Effector memory CD4-positive, alpha-beta T cell (primary cell): ENCODE measurements at places on chromosomes 16 and 17.

- no peak for DNase-seq
Observed at GRCh38 chr16:85637061-85637807, 24.1 kb downstream of the GSE1 start.

GRCh38 chr17:42387661-42388380 is 421 bp downstream of the STAT3 start:
- DNase-seq = no peak

DNA sequence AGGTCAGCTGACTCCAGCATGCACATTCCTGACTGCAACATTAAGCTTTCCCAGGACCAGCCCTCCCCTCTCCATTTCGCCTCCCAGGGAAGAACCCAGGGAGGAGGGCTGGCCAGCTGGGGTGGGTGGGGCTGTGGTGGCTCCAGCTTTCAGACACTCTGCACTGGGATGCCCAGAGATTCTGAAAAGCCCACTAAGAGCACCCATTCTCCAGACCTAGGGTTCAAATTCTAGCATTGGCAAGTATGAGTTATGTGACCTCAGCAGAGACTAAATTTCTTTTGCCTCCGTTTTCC is 7.8 kb downstream of the DLX3 start:
- no peak for DNase-seq

- no peak for DNase-seq
Observed at GRCh38 chr16:56534847-56535383, 15.1 kb upstream of the BBS2 start.

GRCh38 chr16:69315486-69316311 is 4.5 kb downstream of the VPS4A start:
- DNase-seq = no peak

DNA sequence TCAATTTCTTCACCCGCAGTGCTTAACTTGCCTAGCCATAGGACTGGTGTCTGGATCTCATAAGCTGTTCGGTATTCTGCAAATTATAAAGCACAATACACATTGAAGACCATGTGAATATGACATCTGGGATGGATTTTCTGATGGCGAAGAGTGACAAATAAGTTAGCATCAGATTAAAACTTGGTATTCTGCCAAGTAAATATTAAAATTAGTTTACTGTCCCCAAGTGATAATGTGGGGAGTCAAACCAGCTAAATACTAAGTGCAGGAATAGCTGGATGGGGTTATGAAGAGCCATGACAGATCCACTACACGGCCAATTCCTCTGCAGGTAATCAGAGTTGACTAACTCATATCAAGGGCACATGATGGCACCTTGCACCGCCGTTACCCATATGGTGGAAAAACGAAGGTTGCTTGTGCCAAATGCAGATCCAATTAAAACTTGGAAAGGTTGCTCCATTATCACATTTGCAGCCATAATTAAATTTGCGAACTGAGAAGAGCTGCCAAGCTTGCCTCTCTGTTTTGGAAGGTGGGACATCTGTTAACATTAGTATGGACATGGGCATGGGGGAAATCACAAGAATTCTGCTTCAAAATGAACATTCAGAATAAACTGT is 114.9 kb upstream of the TOM1L1 start:
- no peak for DNase-seq

GRCh38 chr16:75195811-75196790 is 10.9 kb downstream of the CTRB2 start:
- DNase-seq = no peak

DNA sequence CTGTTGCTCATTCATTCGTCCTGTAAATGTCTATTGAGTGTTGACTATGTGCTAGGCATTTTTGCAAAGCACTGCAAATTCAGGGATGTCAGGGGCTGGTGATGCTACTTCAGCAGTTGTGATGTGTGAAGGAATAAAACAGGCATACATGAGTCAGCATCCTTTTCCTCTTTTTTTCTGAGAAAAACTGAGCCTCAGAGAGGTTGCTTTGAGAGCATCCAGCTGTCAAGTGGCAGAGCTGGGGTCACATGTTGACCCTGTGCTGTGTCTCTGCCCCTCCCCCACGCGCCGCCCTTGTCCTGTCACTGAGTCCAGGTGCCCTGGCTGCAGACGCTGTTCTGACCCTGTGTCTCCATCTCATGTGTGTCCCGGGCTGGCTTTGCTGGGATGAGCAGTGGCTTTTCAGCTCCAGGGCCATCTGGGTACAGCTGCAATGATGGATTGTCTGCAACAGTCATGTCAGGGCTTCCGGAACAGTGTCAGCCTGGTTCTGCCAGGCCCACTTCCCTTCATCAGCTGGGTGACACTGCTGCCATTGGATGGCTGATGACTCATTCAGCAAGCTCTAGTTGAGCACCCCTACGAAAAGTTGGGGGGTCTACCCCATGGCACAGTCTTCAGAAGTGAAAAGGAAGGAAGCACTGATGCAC is 14.9 kb downstream of the SEC14L5 start:
- DNase-seq = no peak

GRCh38 chr17:37848690-37849616 is 75.3 kb upstream of the TBC1D3K start:
- no peak for DNase-seq

- DNase-seq = peak; percentile 67
Observed at GRCh38 chr16:15672514-15673167, 22.6 kb downstream of the NDE1 start.

DNA sequence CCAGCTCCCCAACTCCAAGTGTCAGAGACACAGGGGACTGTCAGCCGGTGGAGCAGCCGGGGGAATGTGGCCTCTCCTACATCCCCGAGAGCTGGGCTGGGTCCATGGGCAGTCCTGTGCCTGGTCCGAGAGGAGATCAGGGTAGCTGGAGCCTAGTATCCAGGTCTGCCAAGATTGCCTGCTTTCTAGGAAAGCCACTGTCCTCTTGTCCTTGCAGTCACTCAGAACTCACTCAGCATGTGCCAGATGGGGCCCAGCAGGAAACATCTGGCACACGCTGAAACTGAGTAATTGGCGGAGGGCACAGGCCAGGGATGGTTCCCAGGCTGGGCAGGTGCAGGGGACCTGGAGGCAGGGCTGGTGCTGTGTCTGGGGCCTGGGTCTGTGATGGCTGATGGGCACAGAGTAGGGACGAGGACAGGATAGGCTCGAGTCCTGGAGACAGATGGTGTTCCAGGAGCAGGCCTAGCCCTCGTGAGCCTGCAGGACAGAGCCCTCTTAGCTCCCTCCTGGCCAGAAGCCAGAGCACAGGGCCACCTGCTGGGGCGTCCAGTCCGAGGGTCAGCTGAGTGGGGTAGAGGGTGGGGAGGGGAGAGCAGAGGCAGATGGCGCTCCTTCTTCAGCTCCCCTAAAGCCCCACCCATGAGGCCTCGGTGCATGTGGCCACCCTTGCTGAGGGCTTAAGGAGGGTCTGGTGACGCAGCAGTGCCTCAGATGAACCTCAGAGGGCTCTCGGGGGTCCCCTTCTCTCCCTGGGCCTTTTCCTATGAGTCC is 31.1 kb downstream of the ADCY7 start:
- no peak for DNase-seq

DNA sequence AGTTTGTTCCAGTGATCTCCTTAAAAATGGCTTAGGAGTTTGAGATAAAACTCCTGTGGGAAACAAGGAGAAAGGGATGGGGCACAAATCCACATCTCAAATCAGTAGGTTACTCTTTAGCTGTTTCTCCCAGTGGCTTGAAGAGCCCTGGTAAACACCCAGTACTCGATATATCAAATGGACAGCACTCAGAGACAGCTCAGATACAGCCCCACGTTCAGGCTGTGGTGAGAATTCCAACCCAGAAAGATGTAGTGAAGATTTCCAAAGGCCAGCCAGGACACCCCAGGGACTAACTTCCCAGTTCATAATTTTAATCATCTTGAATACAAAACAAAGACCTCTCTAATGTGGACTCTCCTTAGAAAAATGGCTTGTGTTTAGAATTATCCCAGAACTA is 6.4 kb upstream of the VEZF1 start:
- DNase-seq = no peak

DNA sequence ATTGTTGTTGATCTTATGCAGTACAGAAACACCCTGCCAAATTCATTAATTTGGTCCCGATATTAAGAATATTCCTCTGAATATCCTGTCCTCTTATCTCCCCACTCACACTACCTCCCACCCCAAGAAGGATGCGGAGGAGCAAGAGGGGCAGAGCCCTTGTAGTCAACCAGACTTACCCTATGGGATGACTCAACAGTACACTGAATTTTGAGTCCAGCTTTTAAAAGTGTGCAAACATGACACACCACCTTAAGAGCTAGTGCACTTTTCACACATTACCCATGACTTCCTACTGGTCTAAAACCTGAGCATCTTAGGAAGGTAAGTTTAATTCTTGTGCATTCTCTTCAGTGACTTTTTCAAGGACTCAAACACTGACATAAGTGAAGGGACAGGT is 9.5 kb downstream of the USP22 start:
- no peak for DNase-seq

GRCh38 chr17:60139438-60140285 is 10.1 kb upstream of the CA4 start:
- peak; percentile 7 for DNase-seq

DNA sequence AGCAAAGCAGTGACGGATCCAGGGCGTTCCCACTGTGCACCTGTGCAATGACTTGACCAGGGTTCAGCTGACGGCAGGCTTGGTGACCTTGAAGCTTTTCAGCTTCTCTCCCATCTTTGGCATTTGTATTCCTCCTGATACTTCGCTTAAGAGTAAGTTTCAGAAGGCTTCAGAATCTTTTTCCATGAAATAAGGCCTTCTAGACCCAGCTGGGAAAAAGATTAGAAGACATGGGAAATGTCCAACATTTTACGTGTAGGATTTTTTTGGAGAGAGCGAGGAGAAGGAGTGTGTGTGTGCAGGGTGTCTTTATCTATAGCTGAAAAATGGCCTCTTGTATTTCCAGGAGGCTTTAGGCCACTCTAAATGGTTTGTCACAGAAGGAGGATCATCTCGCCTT is 104.1 kb downstream of the BANP start:
- no peak for DNase-seq

DNA sequence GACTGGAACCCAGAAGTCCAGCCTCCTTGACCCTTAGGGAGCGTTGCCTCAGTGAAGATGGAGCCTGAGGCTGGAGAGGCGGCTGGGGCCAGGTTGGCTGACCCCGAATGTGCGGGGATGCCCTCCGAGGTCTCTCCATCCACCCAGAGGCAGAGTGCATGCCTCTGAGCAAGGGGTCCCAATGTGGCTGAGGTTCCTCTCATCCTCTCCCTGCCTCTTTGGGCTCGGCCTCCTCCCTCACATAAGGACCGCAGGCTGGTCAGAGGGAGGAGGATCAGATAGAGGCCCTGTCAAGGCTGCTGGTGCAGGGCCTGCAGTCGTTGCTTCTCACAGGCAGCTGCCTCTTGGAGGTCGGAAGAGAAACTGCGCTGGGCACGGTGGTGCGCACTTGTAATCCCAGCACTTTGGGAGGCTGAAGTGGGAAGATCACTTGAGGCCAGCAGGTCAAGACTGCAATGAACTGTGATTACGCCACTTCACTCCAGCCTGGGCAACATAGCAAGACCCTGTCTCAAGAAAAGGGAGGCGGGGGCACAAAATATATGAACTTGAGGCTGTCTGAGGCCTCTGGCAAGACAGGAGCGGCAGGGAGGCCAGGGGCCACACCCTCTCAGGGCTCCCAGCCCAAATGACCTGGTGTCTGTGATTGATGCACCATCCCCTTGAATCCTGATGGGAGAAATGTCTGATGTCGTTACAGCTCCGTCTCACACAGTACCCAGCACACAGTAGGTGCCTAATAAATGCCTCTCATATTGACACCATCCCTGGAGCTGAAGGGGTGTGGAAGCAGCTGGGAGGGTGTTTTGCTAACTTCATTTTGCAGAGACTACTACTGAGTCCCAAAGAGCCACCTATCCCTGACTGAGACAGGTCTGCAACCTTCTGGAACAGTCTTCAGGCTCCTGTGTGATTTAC is 220.1 kb upstream of the GSE1 start:
- DNase-seq = no peak

DNA sequence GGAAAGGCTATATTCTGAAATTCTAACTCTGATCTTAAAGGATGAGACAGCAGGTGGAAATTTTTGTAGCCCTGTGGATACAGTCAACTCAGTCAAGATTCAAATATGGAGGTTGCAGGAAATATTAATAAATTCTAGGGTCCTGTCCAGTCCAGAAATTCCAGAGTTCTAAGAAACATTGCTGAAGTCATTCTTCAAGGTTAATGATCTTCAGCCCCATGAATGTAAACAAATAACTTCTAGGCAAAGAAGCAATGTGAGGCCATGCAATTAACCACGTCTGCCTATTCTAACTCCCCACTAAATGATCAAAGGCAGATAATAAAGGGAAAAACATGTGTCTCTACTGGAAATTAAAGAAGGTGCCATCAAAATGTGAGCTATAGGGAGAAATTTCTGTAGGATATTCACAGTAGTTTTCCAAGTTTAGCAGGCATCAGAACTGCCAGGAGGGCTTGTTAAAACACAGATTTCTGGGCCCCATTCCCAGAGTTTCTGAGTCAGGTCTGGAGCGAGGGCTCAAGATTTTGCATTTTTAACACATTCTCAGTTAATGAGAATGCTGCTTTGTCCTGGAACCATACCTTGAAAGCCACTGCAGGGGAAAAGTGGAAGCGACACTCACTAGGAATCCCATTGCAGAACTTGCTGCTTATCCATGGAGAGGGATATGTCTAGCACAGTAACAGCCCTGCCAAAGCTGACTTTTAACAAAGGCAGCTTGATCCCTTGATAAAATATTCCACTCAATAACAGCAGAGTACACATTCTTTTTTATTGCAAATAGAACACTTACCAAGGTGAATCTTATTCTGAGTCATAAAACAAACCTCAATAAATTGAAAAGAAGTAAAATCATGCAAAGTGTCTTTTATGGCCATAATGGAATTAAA is 61.8 kb downstream of the DNAH3 start:
- no peak for DNase-seq

- no peak for DNase-seq
Observed at GRCh38 chr16:50246299-50247122, 19.8 kb upstream of the ADCY7 start.

DNA sequence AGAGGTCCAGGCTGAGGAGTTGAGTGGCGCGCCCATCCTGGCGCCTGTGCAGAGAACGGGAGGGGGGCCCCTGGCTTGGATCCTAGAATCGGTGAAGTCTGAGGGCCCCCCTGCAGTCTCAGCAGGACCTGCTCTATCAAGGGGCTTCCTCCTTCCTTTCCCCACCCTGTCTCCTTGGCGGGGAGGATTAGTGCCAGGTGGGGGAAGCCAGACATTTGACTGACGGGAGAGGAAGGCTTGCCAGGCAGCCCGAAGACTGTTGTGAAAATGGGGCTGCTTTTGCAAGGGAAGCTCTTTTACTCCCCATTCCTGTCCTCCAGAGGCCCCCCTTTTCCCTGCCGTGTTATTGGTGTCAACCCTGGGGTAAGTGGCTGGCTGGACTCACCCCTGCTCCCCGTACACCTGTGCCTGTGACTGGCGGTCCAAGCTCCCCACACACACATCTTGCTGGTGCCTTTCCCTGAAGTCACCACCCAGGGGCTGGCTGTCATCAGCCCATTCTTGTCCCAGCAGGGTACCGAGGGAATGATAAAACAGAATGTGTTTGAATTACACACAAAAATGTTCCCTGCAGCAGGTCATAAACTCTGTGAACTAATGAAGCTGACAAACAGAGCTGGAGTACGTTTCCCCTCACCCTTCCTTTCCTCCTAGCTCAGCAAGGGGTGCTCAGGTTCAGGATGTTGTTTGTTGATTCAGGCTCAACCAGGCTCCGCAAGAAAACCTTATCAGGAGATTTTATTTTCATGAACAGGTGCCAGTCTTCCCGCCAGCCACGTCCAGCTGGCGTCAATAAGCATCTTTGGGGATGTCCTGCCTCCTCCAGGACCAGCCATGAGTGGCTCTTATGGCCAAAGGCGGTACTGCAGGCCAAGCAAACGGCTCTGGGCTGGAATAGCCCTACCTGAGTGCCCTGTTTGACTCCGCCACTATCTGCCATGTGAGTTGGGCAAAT is 4.4 kb upstream of the ARMC7 start:
- DNase-seq = no peak

GRCh38 chr17:62089334-62089733 is 24.3 kb upstream of the MED13 start:
- DNase-seq = no peak
